Endodermal cell (in vitro differentiated cells): ENCODE measurements at places on chromosomes 7 and 10. TPM values are rescaled to one million over a fixed set of nuclear protein-coding genes. Genes with fewer than 3 reads are reported as not detected.

SLC13A1 gene
- total RNA-seq: not detected in 3 replicates

LUC7L2 gene
- 72.3 to 76.0 TPM (median 75.3 TPM) in 3 replicates for total RNA-seq

GIMAP4 gene
- total RNA-seq: 0.33 TPM in 1 of 2 replicates, not detected in the other

UROS gene
- 44.2 to 69.9 TPM (median 69.4 TPM) in 3 replicates for total RNA-seq

TCAF2 gene
- total RNA-seq: 0.17 to 1.9 TPM (median 0.20 TPM) in 3 replicates

CNNM1 gene
- total RNA-seq: 2.8 to 12.8 TPM (median 2.9 TPM) in 3 replicates

CYP3A5 gene
- 0.38 TPM in 1 of 3 replicates, not detected in the others for total RNA-seq

DNA sequence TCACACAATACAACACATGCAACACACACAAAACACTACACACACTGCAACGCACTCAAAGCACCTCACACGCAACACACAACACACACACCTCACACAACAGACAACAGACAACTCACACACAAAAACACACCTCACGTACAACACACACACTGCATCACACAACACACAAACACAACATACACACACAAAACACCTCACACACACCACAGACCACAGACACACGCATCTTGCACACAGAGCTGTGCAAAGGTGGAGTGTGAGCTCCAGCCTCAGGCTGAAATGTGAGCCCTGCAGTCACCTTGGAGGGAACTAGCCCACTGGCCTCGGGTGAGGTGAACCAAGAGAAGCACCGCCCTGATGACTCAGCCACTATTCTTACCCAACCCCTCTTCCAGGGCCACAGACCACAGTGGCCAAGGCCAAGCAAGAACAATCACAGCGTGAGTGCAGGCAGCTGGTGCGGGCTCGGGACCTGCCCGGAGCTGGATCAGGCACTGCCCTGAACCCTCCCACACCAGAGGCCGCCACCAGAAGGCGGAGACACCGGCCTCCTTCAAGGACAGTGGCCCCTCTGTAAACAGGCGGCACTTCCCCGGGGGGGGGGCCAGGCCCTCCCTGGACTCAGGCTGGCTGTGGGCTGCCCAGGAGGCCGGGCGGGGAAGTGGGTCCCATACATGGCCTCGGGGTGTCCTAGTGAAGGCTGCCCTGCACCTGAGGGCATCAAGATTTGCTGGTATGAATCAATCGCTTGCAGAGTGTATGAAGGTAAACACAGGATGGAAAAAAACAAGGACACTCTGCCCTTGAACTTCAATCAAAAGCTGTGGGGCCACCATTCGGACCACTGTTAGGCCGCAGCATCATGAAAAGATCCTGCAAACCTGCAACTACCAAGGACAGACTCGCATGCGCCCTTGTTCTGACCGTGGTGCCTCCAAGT is 106.7 kb downstream of the TNS3 start:
- H3K27ac ChIP-seq: no peak overlapping the region
- H3K36me3 ChIP-seq: peaks cover 3% of the 10 kb centered on the region
- H3K4me1 ChIP-seq: peaks cover 9% of the 10 kb centered on the region
- peak; percentile 90 for DNase-seq
- H3K27me3 ChIP-seq: no peaks in the 10 kb centered on the region

GRCh38 chr7:105439174-105439893 is 50.6 kb upstream of the SRPK2 start:
- H3K27me3 ChIP-seq: no peaks in the 10 kb centered on the region
- no peak overlapping the region for H3K27ac ChIP-seq
- H3K36me3 ChIP-seq: no peaks in the 10 kb centered on the region
- H3K4me3 ChIP-seq: no peak overlapping the region
- no peaks in the 10 kb centered on the region for H3K4me1 ChIP-seq
- peak; percentile 56 for DNase-seq

DNA sequence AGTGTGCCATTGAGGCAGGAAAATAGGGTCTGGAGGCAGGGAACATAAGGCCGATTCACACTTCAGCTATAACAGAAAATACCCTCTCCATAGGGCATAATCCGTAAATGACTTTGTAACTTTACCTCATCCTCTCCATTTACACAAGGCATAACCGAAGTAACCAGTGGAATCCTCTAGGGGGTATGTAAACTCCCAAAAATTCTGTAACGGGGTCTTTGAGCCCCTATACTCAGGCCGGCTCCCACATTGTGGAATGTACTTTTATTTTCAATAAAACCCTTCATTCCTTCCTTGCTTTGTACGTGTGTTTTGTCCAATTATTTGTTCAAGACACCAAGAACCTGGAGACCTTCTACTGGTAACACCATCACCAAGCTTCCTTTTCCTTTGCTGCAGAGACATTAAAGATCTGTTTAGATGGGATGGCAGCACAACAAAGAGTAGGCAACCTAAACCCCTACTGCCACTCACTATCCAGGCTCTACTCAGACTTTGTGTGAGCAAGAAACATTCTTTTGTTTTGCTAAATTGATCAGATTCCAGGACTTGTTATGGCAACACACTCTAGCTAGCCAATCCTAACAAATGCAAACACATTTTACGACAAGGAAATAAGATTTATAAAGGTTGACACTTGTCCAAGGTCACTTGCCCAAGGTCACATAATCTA is 99.3 kb downstream of the DGKI start:
- H3K27ac ChIP-seq: no peak overlapping the region
- H3K36me3 ChIP-seq: no peaks in the 10 kb centered on the region
- DNase-seq: no peak
- no peaks in the 10 kb centered on the region for H3K4me1 ChIP-seq
- no peaks in the 10 kb centered on the region for H3K27me3 ChIP-seq
- H3K4me3 ChIP-seq: no peak overlapping the region

GRCh38 chr10:29039677-29040189 is 249.1 kb upstream of the LYZL1 start:
- no peak for DNase-seq
- peak overlapping the region; percentile 78 for H3K27ac ChIP-seq
- H3K36me3 ChIP-seq: no peaks in the 10 kb centered on the region
- no peaks in the 10 kb centered on the region for H3K4me1 ChIP-seq
- H3K4me3 ChIP-seq: no peak overlapping the region

- peaks cover under 1% of the 10 kb centered on the region for H3K4me1 ChIP-seq
- no peak overlapping the region for H3K4me3 ChIP-seq
- DNase-seq: no peak
- H3K27me3 ChIP-seq: no peaks in the 10 kb centered on the region
Measured at GRCh38 chr10:11699550-11700097, 42.6 kb upstream of the ECHDC3 start.

DNA sequence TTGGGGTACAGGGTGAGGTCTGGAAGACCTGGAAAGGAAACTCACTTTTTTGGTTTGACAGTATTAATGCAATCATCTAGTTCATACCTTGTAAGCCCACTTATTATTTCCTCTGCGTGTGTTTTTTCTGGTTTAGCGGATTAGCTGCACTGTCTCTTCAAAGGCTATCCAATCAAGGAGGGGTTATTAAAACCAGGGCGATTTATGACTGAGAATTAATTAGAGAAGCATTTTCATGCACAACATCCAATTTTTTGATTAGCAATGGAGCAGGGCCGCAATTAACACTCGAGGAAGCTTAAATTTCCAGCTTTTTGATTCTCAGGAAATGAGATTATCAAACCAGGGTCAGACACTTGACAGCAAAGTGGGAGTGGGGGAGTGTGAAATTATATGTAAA is 248.9 kb downstream of the EXOC4 start:
- peaks cover 4% of the 10 kb centered on the region for H3K4me1 ChIP-seq
- H3K27me3 ChIP-seq: no peaks in the 10 kb centered on the region
- no peaks in the 10 kb centered on the region for H3K36me3 ChIP-seq
- no peak for DNase-seq

GRCh38 chr10:132377326-132377725 is 19.7 kb upstream of the PWWP2B start:
- no peak for DNase-seq
- H3K36me3 ChIP-seq: no peaks in the 10 kb centered on the region
- H3K27ac ChIP-seq: no peak overlapping the region
- no peaks in the 10 kb centered on the region for H3K4me1 ChIP-seq
- no peaks in the 10 kb centered on the region for H3K27me3 ChIP-seq

- H3K4me3 ChIP-seq: peak overlapping the region; percentile 78
- DNase-seq: peak; percentile 86
- H3K27ac ChIP-seq: peak overlapping the region; percentile 55
- H3K36me3 ChIP-seq: no peaks in the 10 kb centered on the region
- no peaks in the 10 kb centered on the region for H3K4me1 ChIP-seq
Measured at GRCh38 chr7:103989785-103990767, 618 bp upstream of the RELN start.

GRCh38 chr7:151509670-151510333 is 9.9 kb downstream of the RHEB start:
- no peak overlapping the region for H3K4me3 ChIP-seq
- H3K27ac ChIP-seq: no peak overlapping the region
- peaks cover 5% of the 10 kb centered on the region for H3K36me3 ChIP-seq
- no peaks in the 10 kb centered on the region for H3K27me3 ChIP-seq
- no peaks in the 10 kb centered on the region for H3K4me1 ChIP-seq

DNA sequence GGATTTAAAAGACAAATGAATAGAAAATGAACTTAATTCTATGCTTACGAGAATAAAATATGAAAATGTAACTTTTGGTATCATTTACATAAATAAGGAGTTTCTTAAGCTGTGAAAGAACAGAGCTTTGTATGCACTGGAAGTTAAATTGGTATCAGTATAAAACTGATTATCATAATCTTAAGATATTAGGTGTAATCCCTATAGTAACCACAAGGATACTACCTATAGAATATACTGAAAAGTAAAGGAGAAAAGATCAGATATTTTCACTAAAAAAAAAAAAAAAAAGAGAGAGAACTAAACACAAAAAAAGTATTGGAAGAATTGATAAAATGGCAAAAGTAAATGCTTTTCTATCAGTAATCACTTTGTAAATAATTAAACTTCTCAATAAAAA is 100.1 kb downstream of the TWIST1 start:
- no peak for DNase-seq
- H3K27me3 ChIP-seq: no peaks in the 10 kb centered on the region
- no peaks in the 10 kb centered on the region for H3K36me3 ChIP-seq
- no peak overlapping the region for H3K27ac ChIP-seq
- no peak overlapping the region for H3K4me3 ChIP-seq

GRCh38 chr7:35253460-35253709 is 515 bp downstream of the TBX20 start:
- peak; percentile 75 for DNase-seq
- no peaks in the 10 kb centered on the region for H3K36me3 ChIP-seq
- H3K27me3 ChIP-seq: peaks cover 93% of the 10 kb centered on the region
- H3K27ac ChIP-seq: no peak overlapping the region
- peaks cover 11% of the 10 kb centered on the region for H3K4me1 ChIP-seq
- peak overlapping the region; percentile 85 for H3K4me3 ChIP-seq

GRCh38 chr7:49400891-49401550 is 372.4 kb upstream of the VWC2 start:
- no peaks in the 10 kb centered on the region for H3K27me3 ChIP-seq
- H3K27ac ChIP-seq: no peak overlapping the region
- H3K36me3 ChIP-seq: no peaks in the 10 kb centered on the region
- DNase-seq: no peak
- H3K4me1 ChIP-seq: no peaks in the 10 kb centered on the region

DNA sequence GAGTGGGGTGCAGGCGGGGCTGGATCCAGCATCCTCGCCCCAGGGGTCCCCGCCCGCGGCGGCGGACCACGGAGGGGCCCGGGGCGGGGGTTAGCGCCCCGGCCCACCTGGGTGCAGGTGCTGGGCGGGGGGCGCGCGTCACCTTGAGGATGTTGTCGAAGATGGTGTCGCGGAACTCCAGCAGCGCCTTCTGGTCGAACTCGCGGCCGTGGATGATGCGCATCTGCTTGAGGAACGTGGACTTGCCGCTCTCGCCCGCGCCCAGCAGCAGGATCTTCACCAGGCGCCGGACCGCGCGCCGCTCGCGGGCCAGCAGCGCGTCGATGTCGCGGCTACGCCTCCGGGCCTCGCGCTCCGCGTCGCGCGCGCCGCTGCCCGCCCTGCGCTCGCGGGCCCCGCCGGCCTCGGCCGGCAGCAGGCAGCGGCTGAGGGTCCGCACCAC is 376 bp downstream of the GNA12 start:
- H3K27me3 ChIP-seq: no peaks in the 10 kb centered on the region
- H3K4me3 ChIP-seq: peak overlapping the region; percentile 83
- no peak overlapping the region for H3K27ac ChIP-seq
- H3K36me3 ChIP-seq: peaks cover 21% of the 10 kb centered on the region
- DNase-seq: no peak
- H3K4me1 ChIP-seq: peaks cover 10% of the 10 kb centered on the region

GRCh38 chr7:7122701-7123281 is 59.6 kb upstream of the C1GALT1 start:
- no peaks in the 10 kb centered on the region for H3K4me1 ChIP-seq
- no peak for DNase-seq
- no peak overlapping the region for H3K4me3 ChIP-seq
- H3K36me3 ChIP-seq: no peaks in the 10 kb centered on the region
- H3K27ac ChIP-seq: no peak overlapping the region

GRCh38 chr10:118939211-118940007 is 90.1 kb upstream of the NANOS1 start:
- no peak for DNase-seq
- peaks cover 8% of the 10 kb centered on the region for H3K27me3 ChIP-seq
- no peaks in the 10 kb centered on the region for H3K36me3 ChIP-seq
- H3K4me3 ChIP-seq: no peak overlapping the region
- H3K4me1 ChIP-seq: no peaks in the 10 kb centered on the region

DNA sequence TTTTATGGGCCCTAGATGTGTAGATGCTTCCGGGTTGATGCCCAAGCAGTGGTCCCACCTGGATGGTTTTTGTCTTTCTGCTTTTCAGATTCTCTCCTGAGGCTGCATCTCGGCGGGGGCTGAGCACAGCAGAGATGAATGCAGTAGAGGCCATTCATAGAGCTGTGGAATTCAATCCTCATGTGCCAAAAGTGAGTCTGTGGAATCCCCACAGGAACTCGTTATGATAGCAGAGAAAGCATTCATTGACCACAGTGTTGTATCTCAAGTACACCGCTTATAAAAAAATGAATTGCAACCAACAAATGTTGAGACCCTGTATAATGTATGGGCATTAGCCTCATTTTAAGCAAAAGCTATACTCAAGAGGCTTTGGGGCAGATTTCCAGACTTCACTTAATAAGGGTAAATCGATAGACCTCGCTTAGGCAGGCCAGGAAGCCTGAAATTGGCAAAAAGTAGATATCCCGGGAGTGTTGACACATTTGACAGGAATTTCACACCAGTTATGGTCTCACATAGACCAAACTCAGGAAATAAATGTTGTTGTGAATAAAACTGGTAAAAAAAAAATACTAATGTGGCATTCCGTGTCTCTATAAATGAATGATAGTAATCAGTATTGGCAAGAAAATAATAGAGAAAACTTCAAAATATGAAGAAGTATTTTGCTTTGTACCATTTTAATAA is 132.0 kb downstream of the WNT2 start:
- H3K27ac ChIP-seq: no peak overlapping the region
- no peak overlapping the region for H3K4me3 ChIP-seq
- no peaks in the 10 kb centered on the region for H3K4me1 ChIP-seq
- no peaks in the 10 kb centered on the region for H3K27me3 ChIP-seq
- no peaks in the 10 kb centered on the region for H3K36me3 ChIP-seq

DNA sequence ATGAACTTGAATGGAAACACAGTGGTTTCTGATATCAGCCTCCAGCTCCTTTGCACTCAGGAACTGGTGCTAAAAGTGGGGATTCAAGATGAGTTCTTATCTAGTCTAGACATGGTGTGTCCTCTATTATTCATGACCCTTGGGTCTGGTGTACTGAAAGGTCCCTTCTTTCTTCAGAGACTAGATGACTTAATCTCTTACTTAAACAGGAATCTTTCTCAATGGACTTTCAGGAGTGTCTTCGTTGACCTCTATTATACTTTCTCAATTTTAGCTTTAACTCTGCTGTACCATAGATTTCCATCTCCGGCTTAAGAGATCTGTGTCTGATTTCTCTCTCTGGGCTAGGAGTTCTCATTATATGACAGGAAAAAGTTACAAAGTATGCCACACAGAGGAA is 83.5 kb upstream of the INHBA start:
- no peaks in the 10 kb centered on the region for H3K36me3 ChIP-seq
- no peak overlapping the region for H3K27ac ChIP-seq
- no peaks in the 10 kb centered on the region for H3K27me3 ChIP-seq
- no peaks in the 10 kb centered on the region for H3K4me1 ChIP-seq
- no peak for DNase-seq
